ENCODE measurements at places on chromosomes 1 and 21.

DNA sequence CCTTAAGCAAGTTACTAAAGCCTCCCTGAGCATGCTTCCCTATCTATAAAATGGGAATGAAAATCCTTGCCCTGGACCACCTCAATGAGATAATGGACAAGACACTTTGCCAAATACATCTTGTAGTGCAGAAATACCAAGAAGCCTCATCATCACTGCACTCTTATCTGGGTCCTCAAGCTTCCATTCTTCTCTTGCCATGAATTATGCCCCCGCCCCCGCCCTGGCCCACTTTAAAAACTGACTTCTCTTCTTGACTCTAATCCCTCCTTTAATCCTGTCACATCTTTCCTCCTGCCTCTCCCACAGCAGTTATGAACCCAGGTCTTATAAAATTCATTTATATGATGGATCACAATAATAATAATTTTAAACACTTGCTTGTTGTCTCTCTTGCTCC lies 14.8 kb downstream of the ARHGEF11 start:
- no peak for DNase-seq

- DNase-seq, result no peak
Measured at GRCh38 chr21:38315122-38315521, 58.3 kb downstream of the KCNJ15 start.

DNA sequence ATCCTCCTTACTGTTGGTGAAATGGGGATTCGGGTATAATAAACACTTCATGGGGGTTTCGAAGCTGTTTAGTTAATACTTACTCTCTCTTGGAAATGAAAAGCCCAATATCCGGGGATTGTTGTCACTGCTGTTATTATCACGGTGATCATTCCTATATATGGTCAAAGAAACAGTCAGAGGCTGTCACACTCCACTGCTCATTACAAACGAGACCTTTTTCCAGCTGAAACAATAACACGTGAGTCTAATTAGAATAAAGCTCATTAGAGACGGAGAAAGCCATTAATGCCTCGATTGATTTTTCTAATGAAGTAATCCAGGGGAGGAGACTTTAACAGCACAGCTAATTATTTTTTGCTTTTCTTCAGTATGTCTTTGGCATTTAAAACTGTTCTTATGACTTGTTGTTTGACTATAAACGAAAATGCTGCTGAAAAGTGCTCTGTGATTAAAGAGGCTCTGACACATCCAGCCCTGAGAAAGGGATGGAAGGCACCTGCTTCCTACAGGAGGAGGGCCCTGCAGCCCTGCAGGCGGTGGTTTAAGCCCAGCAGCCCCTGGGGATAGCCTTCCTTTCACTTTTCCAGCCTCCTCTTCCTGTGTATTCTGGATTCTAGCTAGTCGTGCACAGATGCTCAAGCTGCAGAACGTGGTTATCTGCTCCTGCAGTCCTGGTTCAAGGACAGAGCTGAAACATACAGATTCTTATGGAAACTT lies 143.6 kb downstream of the EDEM3 start:
- DNase-seq, result no peak

DNA sequence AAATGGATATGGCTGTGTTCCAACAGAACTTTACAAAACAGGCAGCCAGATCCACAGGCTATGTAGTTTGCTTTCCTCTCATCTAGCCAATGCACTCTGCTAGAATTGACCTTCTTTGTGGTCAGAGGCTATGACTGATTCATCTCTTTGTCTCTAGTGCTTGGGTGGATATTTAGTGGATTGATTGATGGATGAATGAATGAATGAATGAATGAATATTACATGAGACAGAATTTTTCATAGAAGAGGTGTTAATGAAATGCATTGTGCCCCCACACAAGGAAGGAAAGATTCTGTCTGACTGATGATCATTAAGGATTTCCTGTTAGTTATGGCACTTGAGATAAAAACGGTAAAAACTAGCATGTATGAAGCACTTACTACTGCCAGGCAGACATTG lies 50.5 kb upstream of the ZYG11A start:
- no peak for DNase-seq

- no peak for DNase-seq
Measured at GRCh38 chr1:152777510-152778137, 2.7 kb downstream of the LCE1F start.

DNA sequence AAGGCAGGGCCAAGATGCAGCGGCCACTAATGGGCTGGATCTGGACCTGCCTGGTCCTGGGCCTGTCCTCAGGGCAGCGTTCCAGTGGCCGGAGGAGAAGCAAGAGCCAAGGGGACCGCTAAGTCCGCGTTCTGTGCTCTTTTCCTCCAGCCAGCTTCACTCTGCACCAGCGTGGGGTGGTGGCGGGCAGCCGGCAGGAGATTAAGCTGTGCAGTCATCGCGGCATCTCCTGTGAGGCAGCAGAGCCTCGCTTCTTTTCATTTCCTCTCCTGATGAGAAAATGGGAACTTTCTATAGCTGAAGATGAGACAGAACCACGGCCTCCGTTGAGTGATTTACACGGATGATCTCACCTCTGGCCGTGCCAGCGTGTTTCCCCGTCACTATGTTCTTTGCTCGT lies 43.4 kb downstream of the AJAP1 start:
- no peak for DNase-seq

GRCh38 chr1:2611031-2611501 lies 21.8 kb downstream of the MMEL1 start:
- no peak for DNase-seq

DNA sequence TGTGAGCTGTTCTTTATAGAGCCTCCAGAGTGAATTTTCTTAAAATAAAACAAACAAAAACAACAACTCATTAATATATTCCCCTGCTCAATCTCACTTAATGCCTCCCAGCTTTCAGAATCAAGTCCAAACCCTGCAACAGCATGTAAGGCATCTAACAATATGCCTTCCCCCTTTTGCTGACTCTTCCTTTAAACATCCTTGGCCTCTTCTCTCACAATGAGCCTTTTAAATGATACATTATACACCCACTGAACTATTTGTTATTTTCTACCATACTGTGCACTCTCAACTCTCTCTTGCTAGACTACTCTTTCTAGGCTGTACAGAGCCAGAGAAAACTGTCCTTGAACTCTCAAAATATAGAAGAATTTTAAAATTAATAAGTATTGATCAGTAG lies 115.2 kb upstream of the SNX7 start:
- no peak for DNase-seq

- no peak for DNase-seq
Measured at GRCh38 chr1:159229896-159230295, 25.2 kb downstream of the ACKR1 start.

Measured in effector CD4-positive, alpha-beta T cell (primary cell).